ENCODE measurements at places on chromosomes 3 and 15.

DNA sequence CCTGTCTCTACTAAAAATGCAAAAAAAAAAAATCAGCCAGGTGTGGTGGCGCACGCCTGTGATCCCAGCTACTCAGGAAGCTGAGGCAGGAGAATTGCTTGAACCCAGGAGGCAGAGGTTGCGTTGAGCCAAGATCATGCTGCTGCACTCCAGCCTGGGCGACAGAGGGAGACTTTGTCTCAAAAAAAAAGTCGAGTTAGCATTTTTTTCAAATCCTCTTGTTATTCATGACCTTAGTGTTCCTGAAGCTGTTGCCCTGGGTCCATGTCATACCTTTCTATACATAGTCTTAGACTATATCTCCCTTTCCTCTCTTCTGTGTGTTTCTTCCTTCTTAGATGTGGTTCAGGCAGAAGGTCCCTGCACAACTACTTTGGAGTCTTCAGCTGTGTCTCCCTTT lies 6.4 kb downstream of the FMN1 start:
- no peak for DNase-seq

GRCh38 chr3:99163314-99163713 lies 261.8 kb upstream of the DCBLD2 start:
- no peak for DNase-seq

GRCh38 chr15:81338170-81339007 lies 14.4 kb upstream of the STARD5 start:
- DNase-seq, result peak; percentile 71

DNA sequence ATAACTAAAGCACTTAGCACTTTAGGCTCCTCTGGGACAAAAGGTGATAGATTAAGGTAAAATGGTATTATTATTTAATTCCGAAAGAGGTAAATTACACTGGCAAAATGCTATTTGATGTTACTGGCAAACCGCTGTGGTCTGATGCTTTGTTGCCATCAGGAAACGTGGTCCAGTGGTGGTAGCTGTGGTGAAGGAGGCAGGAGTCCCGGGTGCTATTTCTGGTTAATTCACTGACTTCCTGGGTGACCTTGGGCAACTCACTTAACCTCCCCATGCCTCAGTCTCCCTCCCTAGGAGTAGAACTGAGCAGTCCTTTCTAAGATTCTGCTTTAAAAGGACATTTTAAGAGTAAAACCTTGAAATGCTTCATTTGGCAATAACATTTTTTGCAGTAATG lies 233.4 kb downstream of the ZPLD1 start:
- no peak for DNase-seq

DNA sequence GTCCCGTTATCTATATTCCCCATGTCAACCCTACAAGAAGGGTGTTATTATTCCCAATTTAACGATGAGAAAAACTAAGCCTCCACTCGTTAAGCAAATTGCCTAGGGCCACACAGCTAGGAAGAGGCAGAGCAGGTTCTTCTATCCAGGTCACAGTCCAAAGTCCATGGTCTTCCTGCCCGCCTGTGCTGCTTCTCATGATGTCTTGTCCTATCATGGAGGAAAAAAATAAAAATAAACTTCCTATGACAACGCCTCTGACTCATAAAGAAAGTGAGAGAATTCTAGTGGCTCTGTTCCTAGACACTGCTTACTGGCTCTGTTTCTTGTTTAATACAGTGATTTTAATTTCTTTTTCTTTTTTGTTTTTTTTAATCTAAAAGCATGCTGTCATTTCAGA lies 9.7 kb downstream of the COL8A1 start:
- no peak for DNase-seq

- DNase-seq, result no peak
These were observed 1.1 kb downstream of the PRRT3 start for GRCh38 chr3:9951126-9951525.

DNA sequence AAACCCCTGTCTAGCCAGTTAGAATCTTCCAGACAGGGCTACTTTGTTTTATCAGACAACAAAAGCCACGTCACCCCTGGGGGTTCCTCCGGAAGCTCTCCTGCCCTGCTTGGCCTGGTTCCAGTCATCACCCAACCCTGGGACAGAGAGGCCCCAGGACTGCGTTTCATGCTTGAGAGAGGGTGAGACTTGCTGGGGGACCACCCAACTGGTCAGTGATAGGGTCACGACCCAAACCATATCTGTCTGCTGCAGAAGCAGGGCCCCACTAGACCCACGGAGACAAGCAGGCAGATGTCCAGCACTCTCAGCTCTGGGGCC lies 1.2 kb downstream of the NT5DC2 start:
- DNase-seq, result peak; percentile 36

GRCh38 chr3:42849017-42849416 lies 26.7 kb downstream of the CYP8B1 start:
- DNase-seq, result no peak

- peak; percentile 23 for DNase-seq
These were observed 41.5 kb downstream of the ADGRG7 start for GRCh38 chr3:100650651-100651619.

- DNase-seq, result no peak
These were observed 428.5 kb upstream of the PROK2 start for GRCh38 chr3:72213296-72214065.

- DNase-seq, result no peak
These were observed 43.2 kb downstream of the MAP3K13 start for GRCh38 chr3:185406121-185406620.

DNA sequence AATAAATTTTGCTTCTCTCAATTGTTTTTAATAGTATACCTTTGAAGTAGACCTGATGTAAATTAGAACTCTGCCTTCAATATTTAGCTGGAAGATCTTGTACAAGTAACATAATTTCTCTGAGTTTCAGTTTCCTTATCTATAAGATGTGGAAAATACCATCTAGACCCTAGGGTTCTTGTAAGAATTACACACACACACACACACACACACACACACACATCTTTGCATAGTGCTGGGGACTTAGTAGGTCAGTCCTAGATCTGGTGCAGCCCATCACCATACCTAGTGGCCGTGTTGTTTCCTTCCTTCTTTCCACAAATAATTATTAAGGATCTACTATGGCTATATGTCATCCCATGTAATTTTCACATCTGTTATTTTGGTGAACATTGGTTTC lies 11.0 kb downstream of the TRAT1 start:
- DNase-seq, result no peak

- DNase-seq, result no peak
These were observed 191.1 kb downstream of the KLF13 start for GRCh38 chr15:31517711-31518110.

DNA sequence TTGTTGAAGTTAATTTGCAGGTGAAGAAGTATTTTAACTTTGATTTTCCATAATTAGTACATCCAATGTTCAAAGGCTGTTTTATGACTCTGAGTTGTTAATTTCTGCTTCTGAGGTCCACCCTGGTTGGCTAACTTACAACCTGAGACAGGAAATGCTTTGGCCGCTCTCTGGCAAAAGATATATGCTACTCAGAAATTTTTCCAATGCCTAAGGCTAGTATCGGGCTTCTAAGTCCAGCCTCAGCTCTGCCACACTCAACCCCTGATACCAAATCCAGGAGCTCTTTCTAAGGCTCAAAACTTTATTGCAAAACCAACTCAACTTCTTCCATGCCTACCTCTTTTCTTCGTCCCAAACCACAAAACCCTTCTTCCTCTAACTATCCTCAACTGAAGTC lies 192.9 kb downstream of the NEK10 start:
- DNase-seq, result no peak

DNA sequence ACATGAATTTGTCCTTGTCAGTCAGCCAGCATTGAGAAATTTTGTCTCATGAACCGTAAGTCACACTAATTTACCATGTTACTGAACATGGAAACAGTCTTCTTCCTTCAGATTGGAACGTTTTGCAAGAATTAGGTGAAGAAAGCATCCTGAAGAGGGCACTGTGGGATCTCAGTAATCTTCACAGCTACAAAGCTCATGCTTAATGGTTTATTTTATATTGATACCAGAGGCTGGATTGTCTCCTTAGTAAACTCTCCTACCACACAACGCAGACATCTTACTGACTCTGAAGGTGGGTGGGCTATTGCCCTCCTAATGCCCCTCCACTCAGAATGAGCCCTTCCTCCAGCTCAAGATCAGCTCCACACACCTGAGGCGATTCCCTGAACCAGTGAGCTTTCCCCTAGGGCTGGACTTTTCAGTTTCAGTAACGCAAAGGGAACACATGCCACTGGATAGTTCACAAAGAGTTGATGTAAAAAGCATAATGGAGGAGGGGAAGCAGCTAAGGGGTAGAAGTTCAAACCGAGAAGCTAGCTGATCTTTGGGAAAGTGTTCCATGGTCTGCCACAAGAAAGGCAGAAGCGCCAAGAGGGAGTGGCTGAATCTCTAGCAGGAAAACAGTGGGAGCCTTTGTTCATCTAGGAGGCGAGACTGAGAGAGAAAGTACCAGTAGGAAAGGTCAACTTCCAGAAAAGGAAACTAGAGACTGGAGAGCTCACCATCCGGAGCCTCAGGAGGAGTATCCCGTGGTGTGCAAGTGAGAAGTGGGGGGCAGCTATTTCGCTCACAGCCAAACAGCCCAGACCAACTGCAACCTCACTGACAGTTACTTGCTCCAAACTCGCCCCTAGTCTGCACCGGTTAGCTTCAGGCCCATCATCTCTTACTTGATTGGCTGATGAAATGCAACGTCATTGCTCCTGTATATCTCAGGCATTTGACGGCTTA lies at the start of gene SLC9C1:
SLC9C1 (minus strand) TSS at position 849 of the 954 bp plus-strand sequence. CDS start 7,425 bp downstream, outside the sequence.
- peak; percentile 41 for DNase-seq

DNA sequence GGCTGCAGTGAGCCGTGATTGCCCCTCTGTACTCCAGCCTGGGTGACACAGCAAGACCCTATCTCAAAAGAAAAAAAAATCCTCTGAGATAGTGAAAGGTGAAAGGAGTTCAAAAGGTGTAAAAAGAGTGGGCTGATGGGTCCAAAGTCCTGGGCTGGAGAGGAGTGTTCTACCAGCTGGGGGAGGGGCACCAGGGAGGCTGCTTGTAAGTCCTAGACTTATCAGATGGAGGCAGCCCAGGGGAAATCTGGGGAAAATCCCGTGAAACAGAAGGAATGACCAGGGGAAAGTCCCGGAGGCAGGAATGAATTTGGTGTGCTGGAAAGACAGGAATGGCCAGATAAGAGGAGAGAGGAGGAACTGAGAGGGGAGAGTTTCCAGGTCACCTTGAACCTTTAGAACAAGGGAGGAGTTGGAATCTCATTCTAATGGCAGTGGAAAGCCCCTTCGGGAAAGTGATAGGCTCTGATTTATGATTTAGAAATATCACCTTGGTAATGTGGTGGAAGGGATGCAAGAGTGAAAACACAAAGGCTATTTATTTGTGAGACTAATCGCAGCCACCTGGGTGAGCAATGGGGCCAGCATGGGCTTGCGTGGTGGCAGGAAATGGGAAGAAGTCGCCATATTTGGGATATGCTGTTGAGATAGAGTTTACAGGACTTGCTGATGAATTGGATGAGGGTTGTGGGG lies 23.4 kb upstream of the PPP4R2 start:
- no peak for DNase-seq

DNA sequence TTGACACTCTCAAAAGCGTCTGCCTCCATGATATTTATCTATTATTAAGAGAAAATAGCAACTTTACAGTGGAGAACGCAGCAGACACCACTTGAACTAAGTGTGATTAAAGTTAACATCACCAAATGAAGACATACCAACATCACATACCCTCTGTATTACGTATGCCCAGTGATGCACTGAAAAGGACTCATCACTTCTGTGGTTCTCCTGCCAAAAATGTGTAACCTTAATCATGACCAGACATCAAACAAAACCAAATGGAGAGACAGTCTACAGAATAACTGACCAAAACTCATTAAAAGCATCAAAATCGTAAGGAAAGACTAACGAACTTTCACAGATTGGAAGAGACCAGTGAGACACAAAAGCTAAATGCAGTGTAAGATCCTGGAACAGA lies 103.2 kb downstream of the PPP2R3A start:
- no peak for DNase-seq

DNA sequence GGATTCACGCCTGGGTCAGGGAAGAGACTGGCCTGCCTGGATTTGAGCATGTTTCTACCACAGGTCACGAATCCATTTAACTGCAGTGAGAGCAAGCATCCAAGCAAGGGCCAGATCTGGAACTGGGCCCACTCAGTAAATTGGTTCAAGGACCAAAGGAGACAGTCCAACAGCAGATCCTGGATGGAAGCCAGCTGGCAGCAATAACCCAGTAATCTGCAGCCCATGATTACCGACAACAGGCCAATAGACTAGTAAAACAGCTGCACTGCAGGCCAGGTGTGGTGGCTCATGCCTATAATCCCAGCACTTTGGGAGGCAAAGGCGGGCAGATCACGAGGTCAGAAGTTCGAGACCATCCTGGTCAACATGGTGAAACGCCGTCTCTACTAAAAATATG lies 11.8 kb downstream of the SAMD7 start:
- DNase-seq, result no peak

- DNase-seq, result no peak
These were observed 995.5 kb downstream of the MCTP2 start for GRCh38 chr15:95226835-95227234.

DNA sequence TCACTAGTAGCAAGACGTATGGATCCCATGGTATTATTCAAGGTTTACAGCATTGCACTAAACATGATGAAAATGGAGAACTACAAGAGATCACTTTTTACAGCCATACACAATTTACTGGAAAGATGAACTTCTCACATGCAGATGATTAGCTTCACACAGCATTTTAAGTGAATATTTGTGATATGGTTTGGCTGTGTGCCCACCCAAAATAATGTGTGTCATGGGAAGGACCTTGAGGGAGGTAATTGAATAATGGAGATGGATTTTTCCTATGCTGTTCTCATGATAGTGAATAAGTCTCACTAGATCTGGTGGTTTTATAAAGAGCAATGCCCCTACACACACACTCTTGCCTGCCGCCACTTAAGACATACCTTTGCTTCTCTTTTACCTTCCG lies 662.0 kb upstream of the CCDC54 start:
- no peak for DNase-seq

- DNase-seq, result no peak
These were observed 10.9 kb downstream of the PXYLP1 start for GRCh38 chr3:141242377-141243092.

GRCh38 chr3:115281697-115282675 lies 134.9 kb upstream of the ZBTB20 start:
- DNase-seq, result no peak

- DNase-seq, result no peak
These were observed 31.0 kb upstream of the PDE8A start for GRCh38 chr15:84950570-84951111.

DNA sequence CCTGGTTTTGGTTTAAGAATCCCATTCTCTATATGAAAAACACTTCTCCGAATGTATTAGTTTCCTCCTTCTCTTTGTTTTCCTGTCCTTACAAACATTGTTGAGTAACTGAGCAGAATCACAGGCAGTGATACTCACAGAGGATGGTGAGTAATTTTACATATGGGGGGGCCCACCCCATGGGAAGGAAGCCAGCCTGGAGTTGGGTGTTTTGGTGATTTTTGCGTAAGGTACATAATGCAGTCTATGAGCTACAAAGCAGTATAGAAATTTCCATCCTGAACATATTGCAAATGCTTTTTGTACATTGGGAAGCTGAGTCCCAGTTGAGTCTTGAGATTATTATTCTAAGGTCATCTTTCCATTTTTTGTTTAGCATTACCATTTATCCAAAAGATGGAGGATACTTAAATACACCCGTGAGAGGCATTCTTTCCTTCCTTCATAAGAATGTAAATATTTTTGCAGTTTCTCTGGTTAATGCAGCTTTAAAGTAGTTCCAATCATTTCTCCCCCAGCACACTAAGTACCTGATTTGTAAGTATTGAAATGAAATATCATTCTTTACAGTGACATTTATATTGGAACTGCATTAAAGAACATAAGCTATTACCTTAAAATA lies 476.8 kb downstream of the AGBL1 start:
- no peak for DNase-seq

GRCh38 chr3:152264378-152264777 lies 4.4 kb upstream of the MBNL1 start:
- DNase-seq, result no peak

GRCh38 chr15:68389936-68390817 lies 41.8 kb downstream of the ITGA11 start:
- DNase-seq, result no peak
